T-helper 9 cell (primary cell): ENCODE measurements at places on chromosomes 2 and 18.

GRCh38 chr2:11750422-11750821 lies 4.0 kb downstream of the LPIN1 start:
- no peak for DNase-seq

DNA sequence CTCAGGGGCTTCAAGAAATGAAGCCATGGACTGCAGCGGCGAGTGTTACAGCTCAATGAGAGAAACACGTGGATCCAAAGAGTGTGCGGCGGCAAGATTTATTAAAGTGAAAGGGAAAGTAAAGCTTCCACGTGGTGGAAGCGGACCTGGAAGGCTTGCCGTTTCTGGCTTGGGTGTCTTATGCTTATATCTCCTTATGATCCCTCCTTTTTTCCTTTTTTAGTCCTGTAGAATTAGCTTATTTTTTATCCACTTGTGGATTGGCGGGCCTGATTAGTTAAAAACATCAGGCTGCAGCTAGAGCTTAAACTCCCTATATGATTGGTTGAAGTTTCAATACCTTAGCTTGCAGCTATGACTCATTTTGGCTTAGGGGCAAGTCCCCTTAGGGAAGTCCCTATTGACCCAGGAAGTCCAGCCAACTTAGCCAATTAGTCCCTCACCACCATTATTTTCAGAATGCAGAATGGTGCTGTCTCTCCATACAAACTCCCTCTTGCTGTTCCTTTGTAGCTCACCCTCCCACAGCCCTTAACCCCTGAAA lies 11.6 kb upstream of the HNMT start:
- DNase-seq: no peak

- no peak for DNase-seq
Measured at GRCh38 chr2:240217431-240218301, 77.2 kb upstream of the OTOS start.

DNA sequence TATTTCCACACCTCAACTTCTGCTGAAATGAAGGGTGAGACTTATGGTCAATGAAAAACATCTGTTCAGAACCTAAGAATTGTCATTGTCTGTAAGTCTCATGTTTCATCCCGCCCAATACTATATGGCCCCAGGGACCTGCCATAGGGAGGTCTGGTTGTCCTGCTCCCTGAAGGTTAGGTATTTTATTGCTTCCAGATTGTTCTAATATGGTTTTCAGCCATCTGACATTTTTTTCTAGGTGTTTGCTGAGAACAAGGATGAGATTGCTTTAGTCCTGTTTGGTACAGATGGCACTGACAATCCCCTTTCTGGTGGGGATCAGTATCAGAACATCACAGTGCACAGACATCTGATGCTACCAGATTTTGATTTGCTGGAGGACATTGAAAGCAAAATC lies 7.3 kb downstream of the XRCC5 start:
- no peak for DNase-seq

DNA sequence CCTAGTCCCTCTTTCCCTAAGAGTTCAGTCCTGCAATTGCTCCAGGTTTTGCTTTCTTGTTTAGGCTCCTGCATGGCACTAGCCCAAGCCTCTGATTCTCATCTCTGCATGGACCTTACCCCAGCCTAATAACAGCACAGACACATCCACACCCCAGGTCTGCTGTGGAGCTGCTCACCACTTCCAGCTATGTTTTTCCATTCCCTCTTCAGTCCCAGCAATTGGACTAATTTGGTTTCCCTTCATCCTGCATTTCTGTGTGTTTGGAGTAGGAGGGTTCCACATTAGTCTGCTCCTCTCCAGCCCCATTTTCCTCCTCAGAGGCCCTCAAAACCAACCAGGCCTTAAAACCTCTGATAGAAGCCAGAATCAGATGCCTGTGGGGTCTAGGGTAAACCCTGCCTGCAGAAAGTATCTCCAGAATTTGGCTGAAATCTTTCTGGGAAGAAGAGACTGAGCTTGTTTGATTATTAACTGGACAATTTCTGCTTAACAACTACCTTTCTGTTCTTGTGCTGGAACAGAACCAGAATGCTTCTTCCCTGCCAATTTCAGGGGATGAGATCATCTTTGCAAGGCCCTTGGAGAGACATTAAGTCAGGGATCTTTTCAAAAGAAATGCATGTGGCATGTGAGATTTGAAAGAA lies 95.9 kb downstream of the GFPT1 start:
- DNase-seq: no peak
